ENCODE measurements at places on chromosomes 16 and 17. TPM values are rescaled to one million over a fixed set of nuclear protein-coding genes. Genes with fewer than 3 reads are reported as not detected.

- no peak overlapping the region for H3K4me3 ChIP-seq
- H3K27me3 ChIP-seq, result no peaks in the 10 kb centered on the region
- peaks cover 32% of the 10 kb centered on the region for H3K4me1 ChIP-seq
- peak; percentile 83 for DNase-seq
Measured at GRCh38 chr16:2054543-2055245, 6.9 kb downstream of the TSC2 start.

DNA sequence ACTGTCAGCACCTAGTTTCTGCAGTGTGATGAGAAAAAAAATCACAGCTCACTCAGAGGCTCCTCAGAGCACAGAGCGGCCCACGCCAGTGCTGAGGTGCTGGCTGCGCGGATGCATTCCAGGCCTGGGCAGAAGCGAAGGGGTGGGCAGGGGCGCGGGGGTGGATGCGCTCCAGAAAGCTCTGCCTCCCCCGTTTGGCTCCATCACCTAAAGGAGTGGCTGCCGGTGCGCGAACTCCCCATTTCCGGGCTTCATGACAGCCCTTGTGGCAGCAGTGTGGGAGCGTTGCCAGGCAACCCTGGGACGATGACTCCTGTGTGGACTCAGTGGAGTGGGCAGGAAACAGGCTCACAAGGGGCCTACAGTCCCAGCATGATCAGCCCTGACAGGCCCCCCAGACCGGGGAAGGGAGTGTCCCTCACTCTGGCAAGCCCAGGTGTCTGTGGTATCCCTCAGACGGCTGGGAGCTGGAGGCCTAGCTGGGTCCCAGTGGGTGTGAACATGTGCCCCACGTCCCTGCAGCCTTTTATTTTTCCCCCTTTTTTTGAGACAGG lies 32.8 kb upstream of the NUDT16L1 start:
- H3K4me1 ChIP-seq, result peaks cover 37% of the 10 kb centered on the region
- H3K4me3 ChIP-seq, result no peak overlapping the region
- H3K27ac ChIP-seq, result peak overlapping the region; percentile 91
- peaks cover 20% of the 10 kb centered on the region for H3K36me3 ChIP-seq
- H3K27me3 ChIP-seq, result no peaks in the 10 kb centered on the region

DNA sequence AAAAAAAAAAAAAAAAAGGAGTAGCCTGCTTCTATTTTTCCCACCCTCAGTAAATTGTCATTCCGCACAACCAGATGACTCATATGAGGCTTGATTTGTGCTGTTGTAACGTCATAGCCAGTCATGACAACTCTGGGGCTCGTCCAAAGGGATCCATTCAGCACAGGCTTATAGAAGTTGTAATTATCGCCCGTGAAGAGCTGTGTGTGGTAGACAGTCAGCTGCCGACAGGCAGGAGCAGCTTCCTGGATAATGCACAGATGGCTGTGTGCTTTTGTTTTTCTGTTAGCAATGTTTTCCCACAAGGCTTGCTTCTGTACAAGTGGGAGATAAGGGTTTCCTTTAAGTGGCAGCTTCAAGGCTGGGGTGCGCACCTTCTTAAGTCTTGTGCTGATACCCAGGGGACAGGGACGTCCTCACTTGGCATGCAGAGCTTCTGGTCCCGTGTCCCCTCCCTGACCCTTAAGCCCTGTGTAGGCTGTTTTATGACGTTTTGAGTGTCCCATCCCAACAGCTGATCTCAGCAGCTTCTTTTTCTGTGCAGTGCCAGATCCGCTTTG lies 26.0 kb downstream of the SNX29 start:
- H3K4me3 ChIP-seq, result no peak overlapping the region
- no peaks in the 10 kb centered on the region for H3K27me3 ChIP-seq
- DNase-seq, result no peak
- no peak overlapping the region for H3K27ac ChIP-seq
- no peaks in the 10 kb centered on the region for H3K4me1 ChIP-seq

DNA sequence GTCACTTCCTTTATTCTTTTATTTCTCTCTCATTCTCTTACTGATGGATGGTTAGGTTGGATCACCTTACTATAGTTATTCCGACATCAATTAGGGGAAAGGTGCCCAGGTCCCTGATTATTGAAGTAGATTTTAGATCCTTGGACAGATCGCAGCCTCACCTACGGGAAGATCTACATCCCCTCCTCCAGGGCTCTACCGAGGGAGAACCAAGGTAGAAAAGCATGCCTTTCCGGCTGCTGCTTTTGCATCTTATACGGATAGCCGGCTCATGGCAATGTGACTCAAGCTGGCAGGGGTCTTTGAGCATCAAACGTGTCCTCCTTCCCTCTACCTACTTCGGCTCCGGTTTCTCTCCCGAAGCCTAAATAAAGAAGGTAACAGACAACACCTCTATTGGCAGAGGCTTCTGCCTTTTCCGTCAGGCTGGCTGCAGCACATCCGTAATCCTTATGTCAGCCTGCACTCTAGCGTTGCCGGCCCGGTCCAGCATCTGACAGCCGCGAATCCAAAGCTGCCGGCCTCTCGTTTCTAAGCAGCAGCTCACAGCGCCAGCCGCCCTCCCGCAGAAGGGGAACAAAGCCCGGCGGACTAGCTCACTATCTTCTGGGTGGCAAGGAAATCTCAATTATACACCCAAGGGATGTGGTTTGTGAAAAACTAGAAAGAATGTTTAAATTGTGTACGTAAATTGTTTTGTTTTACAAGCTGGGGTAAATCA lies 46.9 kb downstream of the IRX6 start:
- H3K36me3 ChIP-seq, result no peaks in the 10 kb centered on the region
- no peak overlapping the region for H3K27ac ChIP-seq
- DNase-seq, result peak; percentile 72
- H3K4me3 ChIP-seq, result no peak overlapping the region
- H3K4me1 ChIP-seq, result peaks cover 15% of the 10 kb centered on the region
- H3K27me3 ChIP-seq, result no peaks in the 10 kb centered on the region

DNA sequence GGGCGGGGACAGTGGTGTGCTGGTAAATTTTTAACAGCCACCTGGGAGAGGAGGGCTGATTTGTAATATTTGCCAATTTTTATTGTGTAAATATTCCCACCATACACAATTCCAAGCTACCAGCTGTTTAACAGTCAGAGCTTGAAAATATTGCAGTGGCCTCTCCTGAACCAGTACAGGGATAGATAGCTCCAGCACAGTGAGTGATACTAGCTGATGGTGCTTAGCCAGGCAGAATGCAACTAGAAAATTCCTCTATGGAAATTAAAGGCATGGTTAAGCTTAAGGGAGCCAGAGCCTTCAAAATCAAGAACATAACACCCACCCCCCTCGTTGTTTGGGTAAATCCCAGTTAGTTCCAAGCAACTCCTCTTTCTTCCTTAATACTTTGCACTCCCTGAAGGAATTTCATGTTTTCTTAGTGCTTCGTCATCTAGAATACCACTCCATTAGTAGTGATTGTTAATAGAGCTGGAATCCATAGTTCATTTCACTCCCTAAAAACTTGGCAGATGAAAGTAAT lies 96.6 kb downstream of the CYB561 start:
- peaks cover 9% of the 10 kb centered on the region for H3K4me1 ChIP-seq
- H3K27ac ChIP-seq, result no peak overlapping the region
- no peaks in the 10 kb centered on the region for H3K27me3 ChIP-seq
- no peak for DNase-seq
- no peaks in the 10 kb centered on the region for H3K36me3 ChIP-seq

- H3K36me3 ChIP-seq, result no peaks in the 10 kb centered on the region
- no peak overlapping the region for H3K4me3 ChIP-seq
- no peak overlapping the region for H3K27ac ChIP-seq
- peaks cover 2% of the 10 kb centered on the region for H3K4me1 ChIP-seq
Measured at GRCh38 chr16:14446796-14447195, 183.3 kb downstream of the PARN start.

- H3K4me3 ChIP-seq, result no peak overlapping the region
- peaks cover 14% of the 10 kb centered on the region for H3K4me1 ChIP-seq
- no peaks in the 10 kb centered on the region for H3K27me3 ChIP-seq
- DNase-seq, result no peak
- no peaks in the 10 kb centered on the region for H3K36me3 ChIP-seq
- no peak overlapping the region for H3K27ac ChIP-seq
Measured at GRCh38 chr16:89157778-89158177, 13.8 kb upstream of the CDH15 start.

DNA sequence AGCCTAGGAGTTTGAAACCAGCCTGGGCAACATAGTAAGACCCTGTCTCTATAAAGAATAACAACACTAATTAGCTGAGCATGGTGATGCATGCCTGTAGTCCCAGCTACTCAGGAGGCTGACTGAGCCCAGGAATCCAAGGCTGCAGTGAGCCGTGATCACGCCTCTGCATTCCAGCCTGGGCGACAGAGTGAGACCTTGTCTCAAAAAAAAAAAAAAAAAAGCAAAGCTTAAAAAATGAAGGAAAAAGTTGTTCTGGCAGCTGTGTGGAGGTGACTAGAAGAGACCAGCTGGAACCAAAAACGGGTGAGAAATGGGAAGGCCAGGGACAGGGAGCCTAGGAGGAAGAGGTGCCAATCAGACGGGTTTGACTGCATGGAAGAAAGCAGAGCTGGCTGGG lies 4.2 kb downstream of the BCL7C start:
- H3K27ac ChIP-seq, result peak overlapping the region; percentile 72
- no peak overlapping the region for H3K4me3 ChIP-seq
- H3K27me3 ChIP-seq, result no peaks in the 10 kb centered on the region
- DNase-seq, result peak; percentile 88

DNA sequence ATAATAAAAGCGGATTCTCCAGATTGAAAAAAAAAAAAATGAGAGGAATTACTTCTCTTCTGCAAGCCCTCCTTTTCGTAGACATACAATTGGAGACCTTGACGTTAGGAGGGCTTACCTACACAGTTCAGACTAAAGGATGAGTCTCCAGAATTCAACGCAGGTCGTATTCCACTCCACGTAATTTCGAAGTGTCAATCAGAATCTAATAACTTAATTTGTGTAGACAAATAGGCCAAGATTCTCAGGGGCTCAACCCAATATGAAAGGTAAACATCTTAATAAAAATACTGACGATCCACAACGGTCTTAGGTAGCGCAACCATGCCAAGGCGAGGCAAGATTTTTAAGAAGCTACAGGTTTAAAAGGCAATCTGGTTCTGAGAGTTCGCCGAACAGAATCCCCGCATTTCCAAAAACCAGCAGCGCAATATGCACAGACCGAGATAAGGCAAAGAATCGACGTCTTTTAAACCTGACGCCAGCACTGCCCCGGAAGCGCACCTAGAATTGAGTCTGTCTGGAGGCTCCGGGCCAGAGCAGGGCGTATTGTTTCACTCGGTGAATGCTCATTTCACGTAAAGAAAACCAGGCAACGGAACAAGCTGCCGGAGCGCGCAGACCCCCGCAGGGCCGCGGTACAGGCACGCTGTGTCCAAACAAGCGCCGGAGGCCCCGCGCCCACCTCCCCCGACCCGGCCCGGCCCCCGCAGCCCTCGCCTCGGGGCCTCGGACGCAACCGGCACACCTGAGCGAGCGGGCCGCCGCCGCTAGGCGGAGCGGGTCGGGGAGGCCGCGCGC lies 623 bp downstream of the MBTPS1 start:
- H3K27me3 ChIP-seq, result no peaks in the 10 kb centered on the region
- peak; percentile 54 for DNase-seq
- H3K4me1 ChIP-seq, result peaks cover 17% of the 10 kb centered on the region
- peak overlapping the region; percentile 88 for H3K4me3 ChIP-seq

DNA sequence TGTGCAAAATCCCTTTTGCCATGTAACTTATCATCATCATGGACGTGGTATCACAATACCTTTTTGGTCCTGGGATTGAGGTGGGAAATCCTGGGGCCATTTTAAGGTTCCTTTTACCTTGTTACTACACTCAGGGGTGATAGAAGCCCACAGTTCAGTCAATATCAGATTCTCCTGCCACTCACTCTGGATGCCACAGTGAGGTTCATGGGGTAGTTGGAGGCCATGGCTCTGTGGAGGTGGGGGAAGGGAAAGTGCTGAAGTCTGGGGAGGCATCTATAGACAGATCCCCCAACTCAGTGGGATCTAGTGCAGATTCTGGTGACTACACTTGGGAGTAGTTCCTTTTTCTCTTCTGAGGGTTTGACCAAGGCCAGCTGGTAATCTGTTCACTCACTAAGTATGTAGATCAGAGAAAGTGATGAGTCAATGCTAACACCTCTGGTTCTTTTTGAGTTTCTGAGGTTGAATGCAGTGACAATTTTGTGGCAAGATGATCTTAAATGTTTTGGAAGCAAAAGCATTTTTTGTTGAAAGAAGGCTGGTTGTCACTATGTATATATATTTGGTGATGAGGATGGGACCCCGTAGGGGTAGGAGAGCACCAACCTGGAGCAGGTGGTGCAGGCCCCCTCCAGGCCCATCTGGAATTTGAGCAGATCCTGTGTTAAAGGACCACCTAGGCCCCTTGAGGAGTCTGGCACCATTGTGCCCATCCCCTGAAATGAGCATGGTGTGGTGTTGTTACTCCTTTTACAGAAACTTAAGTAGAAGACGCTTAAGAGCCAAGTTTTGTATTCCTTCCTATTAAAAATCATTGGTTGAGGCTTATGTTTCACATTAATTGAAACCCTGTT lies 18.8 kb upstream of the IRF8 start:
- no peaks in the 10 kb centered on the region for H3K36me3 ChIP-seq
- H3K27ac ChIP-seq, result no peak overlapping the region
- no peaks in the 10 kb centered on the region for H3K4me1 ChIP-seq
- no peaks in the 10 kb centered on the region for H3K27me3 ChIP-seq

GRCh38 chr17:56752263-56752836 lies 81.4 kb downstream of the C17orf67 start:
- H3K4me1 ChIP-seq, result no peaks in the 10 kb centered on the region
- no peak overlapping the region for H3K4me3 ChIP-seq
- H3K27me3 ChIP-seq, result no peaks in the 10 kb centered on the region

DNA sequence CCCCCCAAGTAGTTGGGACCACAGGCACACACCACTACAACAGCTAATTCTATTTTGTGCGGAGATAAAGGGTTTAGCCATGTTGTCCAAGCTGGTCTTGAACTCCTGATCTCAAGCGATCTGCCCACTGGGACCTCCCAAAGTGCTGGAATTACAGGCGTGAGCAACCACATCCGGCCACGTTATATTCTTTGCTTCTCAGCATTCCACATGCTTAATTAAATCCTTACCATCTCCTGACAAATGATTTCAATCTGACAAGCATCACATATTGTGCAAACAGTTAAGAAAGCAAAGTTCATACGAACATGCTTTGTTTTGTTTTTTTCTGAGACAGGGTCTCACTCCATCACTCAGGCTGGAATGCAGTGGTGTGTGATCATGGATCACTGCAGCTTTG lies 18.2 kb downstream of the HIGD1B start:
- H3K27ac ChIP-seq, result no peak overlapping the region
- no peak overlapping the region for H3K4me3 ChIP-seq
- H3K27me3 ChIP-seq, result no peaks in the 10 kb centered on the region
- H3K36me3 ChIP-seq, result peaks cover 52% of the 10 kb centered on the region

- no peaks in the 10 kb centered on the region for H3K36me3 ChIP-seq
- DNase-seq, result no peak
- H3K27me3 ChIP-seq, result peaks cover 71% of the 10 kb centered on the region
- H3K4me3 ChIP-seq, result no peak overlapping the region
Measured at GRCh38 chr16:54936201-54936978, 5.7 kb downstream of the IRX5 start.

- H3K4me1 ChIP-seq, result no peaks in the 10 kb centered on the region
- H3K27ac ChIP-seq, result no peak overlapping the region
- H3K27me3 ChIP-seq, result no peaks in the 10 kb centered on the region
Measured at GRCh38 chr16:12742741-12743140, 60.9 kb downstream of the CPPED1 start.

The ITGAX gene
- 2.8 TPM for total RNA-seq

The PRSS21 gene
- not detected for total RNA-seq

The C17orf107 gene
- total RNA-seq, result 1.0 TPM

The TBC1D28 gene
- not detected for total RNA-seq

The MRPS34 gene
- 67.3 TPM for total RNA-seq

The FBXO39 gene
- 1.1 TPM for total RNA-seq

The LPO gene
- total RNA-seq, result not detected
